ENCODE measurements at places on chromosomes 13 and 19. TPM values are rescaled to one million over a fixed set of nuclear protein-coding genes. Genes with fewer than 3 reads are reported as not detected.
A peak's percentile ranks its signal among the peaks of the same experiment; 100 is the strongest.

- DNase-seq: no peak
Observed at GRCh38 chr19:4908781-4909155, 533 bp upstream of the UHRF1 start.

The CASP14 gene
- total RNA-seq: not detected

DNA sequence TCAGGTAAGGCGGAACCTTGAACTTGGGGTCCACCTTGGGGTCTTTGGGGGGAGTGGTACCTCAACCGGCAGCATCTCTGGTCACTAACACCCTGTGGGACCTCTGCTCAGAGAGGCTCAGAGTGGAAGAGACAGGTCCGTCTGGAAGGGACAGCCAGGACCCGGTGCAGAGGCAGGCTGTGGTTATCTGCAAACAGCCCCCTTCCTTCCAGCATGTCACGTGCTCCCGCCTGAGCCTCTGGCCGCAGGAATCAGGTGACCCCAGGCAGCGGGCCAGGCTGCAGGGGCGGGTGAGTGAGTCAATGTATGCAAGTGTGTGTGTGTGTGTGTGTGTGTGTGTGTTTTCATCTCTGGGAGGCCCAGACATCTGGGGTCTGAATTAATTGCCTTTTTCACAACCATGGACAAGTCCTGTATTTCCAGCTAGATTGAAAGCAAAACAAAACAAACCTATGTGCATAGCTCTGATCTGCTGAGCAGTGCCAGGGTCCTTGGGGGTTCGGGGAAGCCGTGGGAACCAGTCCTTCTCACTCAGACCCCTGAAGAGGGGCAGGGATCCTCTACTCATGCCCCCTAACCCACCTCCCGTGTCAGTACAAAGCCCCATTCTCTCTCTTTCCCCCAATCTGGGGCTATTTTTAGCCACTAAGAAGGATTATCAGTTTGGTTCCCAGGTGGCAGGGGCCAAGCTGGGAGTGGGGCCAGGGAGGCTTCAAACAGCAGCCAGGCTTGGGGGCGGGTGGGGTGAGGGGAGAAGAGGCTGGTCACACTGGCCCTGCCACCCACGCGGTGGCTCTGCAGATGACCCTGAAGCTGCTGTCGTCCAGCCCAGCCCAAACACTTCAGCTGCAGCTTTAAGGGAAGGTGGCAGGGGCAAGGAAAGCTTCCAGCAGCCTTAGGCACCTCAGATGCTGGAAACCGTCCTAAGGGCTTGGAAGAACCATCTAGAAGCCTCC lies 31.4 kb downstream of the CERS4 start:
- DNase-seq: peak; percentile 21

DNA sequence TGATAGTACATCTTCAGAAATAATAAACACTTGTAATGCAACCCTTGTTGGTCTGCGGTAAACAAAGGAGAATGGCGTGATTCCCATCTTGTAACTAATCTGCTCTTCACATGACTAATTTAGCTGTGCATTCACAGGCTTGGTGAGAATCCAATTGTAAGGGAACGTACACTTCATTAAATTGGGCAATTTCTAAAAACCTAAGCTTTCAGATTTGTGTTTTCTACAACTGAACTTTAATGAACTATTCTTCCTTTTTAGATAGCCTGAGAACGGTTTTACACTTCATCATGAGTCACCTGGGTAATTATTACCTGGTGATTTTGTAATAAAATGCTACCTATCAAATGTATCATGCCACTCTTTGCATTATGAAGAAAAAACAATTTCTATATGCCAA lies 306.9 kb downstream of the KLF5 start:
- no peak for DNase-seq

GRCh38 chr19:18098891-18099622 lies 1.5 kb downstream of the MAST3 start:
- no peak for DNase-seq

DNA sequence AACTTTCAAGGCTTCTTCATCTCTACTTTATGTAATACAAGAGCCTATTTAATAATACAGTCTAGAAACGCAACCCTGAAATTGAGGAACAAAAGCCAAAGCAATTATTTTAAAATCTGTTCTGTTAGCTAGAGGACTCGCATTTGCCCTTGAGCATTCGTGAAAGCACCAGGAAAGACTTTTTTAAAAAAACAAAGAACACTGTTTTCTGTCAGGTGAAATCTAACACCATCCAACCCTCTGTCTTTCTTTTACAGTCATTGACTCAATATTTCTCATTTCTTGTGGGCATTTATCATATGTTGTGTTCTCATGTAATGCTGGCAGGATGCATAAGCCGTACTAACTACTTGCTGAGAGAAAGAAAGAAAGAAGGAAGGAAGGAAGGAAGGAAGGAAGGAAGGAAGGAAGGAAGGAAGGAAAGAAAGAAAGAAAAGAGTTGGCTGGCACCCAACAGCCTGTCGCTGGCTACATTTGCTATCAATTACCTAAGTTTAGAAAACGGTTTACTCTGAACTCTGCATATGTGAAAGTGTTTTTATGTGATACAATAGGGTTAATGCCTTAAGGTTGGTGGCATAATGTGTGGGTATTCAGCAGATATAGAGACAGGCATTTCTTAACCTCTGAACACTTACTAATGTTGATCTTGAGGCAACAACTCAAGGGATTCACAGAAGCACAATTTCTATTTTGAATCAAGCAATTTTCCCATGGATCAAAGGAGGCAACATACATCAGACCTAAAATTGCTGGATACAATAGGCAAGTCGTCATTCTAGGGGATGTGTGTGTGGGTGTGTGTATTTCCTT lies 445.4 kb downstream of the DCT start:
- DNase-seq: no peak

The DNMT1 gene
- total RNA-seq: 170 TPM

The POU4F1 gene
- total RNA-seq: not detected

DNA sequence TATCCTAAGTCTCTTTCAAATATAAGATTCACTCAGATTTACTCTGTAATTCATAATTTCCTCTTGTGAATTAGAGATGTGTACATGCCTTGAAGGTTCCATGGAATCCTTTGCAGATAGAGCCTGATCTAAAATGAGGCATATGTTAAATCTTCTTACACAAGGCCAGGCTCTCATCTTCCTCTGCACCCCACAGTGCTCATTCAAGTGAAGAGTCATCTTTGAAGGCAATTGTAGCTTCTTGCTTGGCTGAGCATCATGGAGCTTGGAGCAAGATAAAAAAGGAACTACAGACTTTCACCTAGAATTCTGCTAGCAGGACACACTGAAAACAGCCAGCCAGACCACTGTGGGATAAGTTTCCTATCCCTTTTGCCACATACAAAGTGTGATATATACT lies 566.4 kb downstream of the PCDH9 start:
- no peak for DNase-seq

DNA sequence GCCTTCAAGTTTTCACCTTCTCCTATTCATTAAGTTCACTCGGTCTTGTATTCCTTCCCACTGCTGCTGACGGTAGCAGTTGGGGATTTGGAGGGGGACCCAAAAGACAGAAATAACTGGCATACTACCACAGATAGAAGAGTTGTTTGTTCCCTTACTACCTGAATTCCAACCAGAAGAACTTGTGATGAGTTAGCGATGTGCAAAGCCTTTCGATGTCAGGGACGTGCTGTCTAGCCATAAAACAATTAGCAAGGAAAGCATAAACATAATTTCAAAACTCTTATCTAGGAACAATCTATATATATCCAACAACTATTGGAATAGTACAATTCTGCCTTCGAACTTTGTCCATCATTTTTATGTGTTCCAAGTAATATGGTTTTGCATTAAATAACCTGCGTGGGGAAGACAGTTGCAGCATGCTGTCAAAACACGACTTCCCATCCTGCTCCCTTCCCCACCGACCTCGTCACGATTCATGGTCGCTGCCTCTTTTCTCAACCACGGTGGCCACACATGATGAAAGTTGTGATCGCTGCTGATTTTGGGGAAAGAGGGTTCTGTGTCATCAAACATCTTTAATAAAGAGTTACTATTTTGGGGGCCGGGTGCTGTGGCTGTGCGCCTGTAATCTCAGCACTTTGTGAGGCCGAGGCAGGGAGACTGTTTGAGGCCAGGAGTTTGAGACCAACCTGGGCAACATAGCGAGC lies 3.8 kb upstream of the SLC7A9 start:
- no peak for DNase-seq

The SMAD9 gene
- total RNA-seq: 25.9 TPM

- no peak for DNase-seq
Observed at GRCh38 chr19:8640402-8641004, 10.1 kb downstream of the NFILZ start.

DNA sequence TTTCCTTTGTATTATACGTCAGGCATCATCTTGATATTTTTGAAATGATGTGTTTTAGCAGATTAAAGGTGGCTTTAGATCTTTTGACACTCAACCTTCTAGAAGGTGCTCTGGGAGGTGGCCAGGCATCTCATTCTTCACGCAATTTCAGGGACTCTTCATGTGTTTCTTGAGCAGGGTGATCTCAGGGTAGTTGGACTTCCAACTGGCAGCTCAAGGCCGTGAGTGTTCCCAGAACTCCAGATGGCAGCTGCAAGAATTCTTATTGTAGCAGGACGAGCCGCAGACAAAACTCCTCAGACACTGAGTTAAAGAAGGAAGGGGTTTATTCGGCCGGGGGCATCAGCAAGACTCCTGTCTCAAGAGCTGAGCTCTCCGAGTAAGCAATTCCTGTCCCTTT lies 82.5 kb upstream of the UBAC2 start:
- DNase-seq: no peak

- DNase-seq: no peak
Observed at GRCh38 chr13:111468037-111468959, 147.9 kb downstream of the TEX29 start.

The PEX11G gene
- 0.47 TPM for total RNA-seq

DNA sequence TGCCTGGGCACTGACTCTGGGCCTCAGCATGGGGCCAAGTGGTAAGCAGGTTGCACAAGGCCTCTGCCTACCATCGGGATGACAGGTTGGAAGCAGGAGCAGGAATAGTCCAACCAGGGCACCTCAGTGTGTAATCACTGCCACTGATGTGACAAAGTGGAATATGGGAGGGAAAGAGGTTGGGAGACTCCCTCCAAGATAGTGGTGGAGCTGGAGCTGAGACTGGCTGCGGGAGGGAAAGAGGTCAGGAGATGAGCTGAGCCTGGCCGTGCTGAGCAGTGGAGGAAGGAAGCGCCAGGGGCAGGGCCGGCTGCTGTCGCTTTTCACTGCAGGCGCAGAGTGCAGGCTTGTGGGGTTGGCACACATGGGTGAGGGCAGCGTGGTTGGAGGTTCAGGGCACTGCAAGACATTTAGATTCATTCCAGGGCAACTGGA lies 6.8 kb downstream of the UPF3A start:
- no peak for DNase-seq

- no peak for DNase-seq
Observed at GRCh38 chr13:110387451-110388107, 80.5 kb downstream of the COL4A2 start.

The CGB2 gene
- not detected for total RNA-seq

DNA sequence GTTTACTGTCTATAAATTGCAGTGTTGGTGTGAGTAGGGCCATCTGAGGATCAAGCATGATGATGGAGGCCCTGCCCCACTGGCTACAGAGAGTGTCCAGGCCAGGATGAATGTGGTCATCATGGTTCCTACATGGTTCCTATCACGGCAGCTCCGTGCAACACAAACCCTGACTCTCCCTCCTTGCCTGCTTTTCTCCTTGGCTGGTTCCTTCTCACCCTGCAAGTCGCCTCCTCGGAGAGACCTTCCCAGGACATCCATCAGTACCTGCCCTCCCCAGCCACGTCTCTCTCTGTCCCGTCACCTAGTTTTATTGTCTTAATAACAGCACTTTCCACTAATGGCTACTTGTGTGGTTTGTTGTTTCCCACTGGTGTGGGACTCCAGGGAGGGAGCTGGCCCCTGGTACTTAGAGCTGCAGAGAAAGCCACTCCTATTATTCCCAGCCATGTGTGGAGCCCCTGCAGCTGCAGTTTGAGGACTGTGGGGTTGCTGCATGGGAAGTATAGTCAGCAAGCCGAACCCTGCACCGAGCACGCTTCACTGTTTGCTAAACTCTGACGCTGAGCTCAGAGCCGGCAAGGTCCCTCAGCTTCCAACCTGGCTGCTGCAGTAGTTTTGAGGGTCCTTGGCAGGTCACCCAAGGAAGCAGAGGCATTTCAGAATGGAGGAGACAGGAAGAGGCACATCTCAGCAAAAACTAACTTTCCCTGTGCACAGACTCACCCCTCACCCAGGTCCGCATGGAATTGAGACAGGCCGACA lies 146.4 kb upstream of the VSTM2B start:
- peak; percentile 28 for DNase-seq

- DNase-seq: no peak
Observed at GRCh38 chr13:71663431-71663830, 203.6 kb downstream of the DACH1 start.

The KBTBD7 gene
- 2.6 TPM for total RNA-seq

DNA sequence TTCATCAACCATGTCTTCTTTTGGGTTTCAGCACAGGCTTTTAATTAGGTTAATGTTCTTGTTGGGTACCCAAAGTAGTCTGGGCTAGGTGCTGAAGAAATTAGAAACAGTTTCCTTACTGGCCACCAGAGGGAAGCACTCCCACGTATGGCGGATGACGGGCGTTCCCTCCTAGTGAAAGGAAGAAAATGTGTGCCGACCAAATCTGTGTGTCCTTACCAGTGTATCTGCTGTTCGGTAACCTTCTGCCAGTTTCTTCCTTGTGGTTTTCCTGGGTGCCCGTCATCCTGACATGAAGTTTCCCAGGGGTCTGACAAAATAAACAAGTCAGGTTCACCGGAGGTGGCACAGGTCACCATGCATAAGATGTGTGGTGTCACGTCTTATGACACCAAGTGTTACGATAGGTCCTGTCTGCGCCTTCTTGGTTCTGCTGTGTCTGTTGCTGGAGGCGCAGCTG lies 6.0 kb upstream of the WDR88 start:
- peak; percentile 50 for DNase-seq

DNA sequence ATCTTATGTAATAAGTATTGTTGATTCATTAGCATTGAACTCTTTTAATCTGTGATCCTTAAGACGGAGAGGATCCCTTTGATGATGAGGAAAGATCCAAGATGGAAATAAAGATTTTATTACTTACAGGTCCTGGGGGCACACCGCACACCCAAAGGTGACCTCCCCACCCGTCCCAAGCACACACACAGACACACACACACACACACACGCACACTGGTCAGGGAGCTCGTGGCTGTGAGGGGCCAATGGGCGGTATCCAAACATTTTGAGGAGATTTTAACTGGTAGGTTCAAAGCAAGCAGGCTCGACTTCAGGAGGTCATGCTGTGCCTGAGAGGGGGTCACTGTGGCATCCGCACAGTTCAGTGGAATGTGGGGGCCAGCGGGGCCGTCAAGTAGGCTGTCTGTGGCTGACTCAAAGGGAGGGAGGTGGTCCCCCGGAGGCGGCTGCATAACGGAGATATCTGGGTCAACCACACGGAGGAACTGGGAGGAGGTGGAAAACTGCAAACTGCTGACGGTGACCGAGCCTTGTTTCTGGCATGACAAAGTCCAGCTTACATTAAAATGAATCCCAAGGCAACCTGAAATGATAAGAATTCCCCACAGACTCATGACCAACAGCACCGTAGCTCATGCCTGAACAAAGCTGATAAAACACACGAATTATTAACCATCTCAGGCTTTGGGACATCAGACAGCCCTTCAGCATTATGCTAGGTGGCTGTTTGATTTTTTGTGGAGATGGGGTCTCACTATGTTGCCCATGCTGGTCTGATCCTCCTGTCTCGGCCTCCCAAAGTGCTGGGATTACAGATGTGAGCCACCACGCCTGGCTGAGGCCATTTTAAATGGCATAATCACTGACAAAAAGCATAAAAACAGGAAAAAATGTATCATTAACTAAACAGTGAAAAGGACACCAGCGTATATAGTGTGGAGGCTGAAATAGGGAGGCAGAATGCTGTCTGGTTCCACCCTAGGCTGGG lies 20.9 kb upstream of the SIGLEC11 start:
- no peak for DNase-seq

The GJB2 gene
- not detected for total RNA-seq
